ENCODE measurements at places on chromosomes 7 and 10.

GRCh38 chr7:52095861-52096260, 779.3 kb upstream of the COBL start:
- DNase-seq, result no peak

GRCh38 chr10:6603142-6604125, 23.4 kb upstream of the PRKCQ start:
- DNase-seq, result no peak

- peak; percentile 5 for DNase-seq
These were observed 40.7 kb upstream of the SDK1 start for GRCh38 chr7:3260401-3260715.

- no peak for DNase-seq
These were observed 68.6 kb downstream of the ZMIZ1 start for GRCh38 chr10:79137300-79137756.

DNA sequence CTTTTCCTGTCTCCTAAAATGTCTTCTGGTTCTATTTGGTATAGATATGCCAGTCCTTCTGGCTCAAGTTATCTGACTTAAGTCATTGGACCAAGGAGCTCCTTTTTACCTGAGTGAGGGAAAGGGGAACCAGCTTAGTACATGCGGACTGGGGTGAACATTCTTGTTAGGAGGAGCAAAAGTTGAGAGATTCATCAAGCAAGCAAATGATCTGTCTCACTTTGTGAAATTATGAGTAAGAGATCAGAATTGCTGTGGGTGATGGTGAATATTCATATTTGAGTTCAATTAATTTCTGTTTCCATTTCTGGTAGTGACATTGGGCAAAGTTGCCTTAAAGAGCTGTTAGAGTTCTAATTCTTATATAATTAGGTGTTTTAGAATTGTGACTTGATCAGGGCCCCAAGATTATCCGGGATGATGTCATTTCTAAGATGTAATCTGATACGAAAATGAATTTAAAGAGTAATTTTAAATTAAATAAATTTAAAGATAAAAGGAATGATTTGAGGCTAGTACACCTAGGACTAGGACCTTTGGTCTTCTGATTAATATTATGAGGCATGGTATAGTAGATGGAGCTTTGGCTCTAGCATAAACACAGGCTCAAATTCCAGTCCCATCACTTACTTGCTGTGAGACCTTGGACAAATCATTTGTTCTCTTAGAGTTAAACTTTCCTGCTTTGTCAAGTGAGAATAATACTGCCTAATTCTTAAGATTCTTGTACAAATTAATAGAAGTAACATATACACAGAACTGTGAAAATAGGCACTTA, 60.4 kb upstream of the STRIP2 start:
- no peak for DNase-seq

DNA sequence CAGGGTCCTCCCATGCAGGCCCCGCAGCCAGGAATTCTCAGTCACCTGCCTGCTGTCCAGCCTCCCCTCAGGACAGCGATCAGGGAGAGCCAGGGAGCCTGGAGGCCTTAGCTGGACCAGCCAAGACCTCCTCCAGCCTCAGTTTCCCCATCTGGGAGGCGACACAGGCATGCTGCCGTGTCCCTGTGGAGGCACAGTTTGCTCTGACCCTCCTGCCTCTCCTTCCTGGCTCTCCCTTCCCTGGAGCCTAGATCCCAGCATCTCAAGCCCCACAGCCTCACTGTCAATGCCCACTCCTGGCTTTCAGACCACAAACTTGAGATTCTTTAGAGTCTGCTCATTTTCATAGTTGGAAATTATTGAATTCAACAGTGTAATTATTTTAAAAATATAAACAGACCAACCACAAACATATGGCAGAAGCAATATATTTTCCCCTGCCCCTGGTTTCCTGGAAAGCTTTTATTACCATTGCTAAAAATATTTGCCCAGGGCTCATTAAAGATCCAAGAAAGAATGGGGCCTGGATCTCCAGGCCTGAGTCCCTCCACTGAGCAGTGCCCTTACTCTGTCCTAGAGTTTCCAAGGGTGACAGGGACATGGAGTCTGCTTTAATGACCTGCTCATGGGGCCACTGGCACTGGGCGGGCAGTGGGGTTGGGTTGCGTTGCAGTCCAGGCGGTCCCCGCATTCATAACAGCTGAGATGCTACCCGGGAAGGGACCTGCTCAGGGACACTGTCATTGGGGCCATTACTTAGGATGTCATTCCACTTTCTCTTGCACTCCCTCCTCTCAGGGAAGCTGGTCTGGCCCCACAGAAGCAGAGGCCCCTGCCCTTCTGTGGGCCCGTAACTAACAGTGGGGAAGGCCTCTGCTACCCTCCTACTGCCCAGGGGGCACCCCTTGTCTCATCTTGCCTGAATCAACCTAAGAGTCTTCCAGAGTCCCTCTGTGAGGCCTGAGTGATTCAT, 81.6 kb upstream of the CHST15 start:
- DNase-seq, result no peak

DNA sequence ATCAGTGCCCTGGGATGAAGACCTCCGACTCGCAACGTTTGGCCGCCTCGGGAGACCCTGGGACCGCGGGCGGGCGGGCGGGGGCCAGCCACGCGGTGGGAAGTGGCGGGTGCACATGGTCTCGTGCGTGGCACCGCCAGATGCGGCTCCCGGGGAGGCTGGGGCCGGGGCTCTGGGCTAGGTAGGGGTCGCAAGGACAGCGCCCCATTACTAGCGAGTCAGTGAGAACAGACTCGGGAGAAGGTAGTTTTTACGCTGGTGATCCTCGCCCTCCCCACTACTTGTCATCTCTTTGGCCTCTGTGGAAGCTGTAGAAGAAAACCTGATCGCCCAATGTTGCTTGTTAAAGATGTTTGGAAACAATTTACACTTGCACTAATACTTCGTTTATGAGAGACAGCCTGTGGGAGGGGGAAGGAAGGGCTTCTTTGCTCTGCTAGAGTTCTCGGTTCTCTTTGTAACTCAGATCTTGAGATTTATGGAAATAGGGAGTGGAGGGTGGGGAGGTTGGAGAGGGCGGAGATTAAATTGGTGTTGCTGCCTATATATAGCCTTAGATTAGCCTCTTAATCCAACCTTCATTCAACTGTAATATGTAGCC, 591 bp downstream of the BZW2 start:
- no peak for DNase-seq

DNA sequence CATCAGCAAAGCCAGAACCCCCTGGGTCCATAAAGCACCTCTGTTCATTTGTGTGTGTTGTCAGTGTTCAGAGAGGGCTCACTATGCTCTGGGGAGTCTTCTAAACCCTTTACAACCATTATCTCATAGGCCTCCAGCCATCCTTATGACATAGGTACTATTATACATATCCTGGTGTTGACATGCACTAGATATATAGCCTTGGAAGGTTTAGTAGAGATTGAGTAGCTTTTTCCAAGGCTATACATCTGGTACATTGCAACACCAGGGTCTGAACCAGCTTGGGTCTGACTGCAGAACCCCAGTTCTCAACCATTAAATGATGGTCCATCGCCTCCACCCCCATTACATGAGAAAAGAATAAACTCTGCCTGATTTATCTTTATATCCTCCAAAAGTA, 253.6 kb upstream of the MKLN1 start:
- DNase-seq, result no peak

DNA sequence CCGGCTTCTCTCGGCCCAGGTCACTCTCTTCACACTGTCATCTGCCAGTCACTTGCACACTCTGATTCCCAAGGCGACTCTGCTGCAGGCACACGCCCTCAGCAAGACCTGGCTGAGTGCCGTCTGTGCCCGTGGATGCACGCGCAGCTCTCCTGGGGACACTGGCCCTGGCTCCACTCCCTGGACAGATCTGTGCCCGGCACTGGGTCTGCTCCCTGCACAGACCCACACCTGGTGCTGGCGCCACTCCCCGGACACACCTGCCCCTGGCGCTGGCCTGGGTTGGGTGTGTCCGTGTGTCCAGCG, 133.2 kb downstream of the DNAJB6 start:
- no peak for DNase-seq

DNA sequence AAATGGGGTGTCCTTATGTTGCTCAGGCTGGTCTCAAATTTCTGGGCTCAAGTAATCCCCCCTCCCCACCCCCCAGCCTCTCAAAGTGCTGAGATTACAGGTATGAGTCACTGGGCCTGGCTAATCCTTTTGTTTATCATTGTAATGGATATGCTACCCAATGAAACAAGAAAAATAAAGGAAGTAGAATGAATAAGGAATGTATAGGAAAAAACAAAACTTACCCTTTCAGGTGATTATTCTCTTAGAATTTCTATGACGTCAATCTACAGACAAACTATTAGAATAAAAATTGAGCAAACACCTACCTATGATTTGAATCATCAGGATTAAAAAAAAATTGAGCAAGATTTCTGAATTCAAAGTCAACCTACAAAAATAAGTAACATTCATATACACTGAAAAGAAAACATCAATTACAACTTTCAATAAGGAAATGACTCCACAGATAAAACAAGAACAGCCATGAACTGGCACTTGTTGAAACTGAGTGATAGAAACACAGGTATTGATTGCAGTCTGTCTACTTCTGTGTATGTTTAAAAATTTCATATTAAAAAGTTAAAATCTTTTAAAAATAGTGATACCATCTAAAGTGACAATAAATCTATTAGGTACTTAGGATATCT, 12.2 kb downstream of the ADAM12 start:
- no peak for DNase-seq

GRCh38 chr7:128726059-128726736, 13.0 kb upstream of the CALU start:
- no peak for DNase-seq

DNA sequence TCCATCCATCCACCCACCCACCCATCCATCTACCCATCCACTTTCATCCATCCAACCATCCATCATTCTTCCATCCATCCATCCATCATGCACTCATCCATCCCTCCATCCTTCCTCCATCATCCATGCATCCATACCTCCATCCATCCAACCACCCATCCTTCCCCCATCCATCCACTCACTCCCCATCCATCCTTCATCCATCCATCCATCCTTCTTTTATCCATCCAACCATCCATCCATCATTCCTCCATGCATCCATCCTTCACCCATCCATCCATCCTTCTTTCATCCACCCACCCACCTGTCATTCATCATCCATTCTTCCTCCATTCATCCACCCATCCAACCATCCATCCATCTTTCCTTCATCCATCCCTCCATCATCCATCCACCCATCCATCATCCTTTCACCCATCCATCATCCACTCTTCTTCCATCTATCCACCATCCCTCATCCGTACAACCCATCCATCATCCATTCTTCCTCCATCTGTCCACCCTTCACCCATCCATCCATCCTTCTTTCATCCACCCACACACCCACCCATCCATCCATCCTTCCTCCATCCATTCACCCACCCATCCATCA, 428.2 kb downstream of the DNAJB6 start:
- DNase-seq, result no peak

DNA sequence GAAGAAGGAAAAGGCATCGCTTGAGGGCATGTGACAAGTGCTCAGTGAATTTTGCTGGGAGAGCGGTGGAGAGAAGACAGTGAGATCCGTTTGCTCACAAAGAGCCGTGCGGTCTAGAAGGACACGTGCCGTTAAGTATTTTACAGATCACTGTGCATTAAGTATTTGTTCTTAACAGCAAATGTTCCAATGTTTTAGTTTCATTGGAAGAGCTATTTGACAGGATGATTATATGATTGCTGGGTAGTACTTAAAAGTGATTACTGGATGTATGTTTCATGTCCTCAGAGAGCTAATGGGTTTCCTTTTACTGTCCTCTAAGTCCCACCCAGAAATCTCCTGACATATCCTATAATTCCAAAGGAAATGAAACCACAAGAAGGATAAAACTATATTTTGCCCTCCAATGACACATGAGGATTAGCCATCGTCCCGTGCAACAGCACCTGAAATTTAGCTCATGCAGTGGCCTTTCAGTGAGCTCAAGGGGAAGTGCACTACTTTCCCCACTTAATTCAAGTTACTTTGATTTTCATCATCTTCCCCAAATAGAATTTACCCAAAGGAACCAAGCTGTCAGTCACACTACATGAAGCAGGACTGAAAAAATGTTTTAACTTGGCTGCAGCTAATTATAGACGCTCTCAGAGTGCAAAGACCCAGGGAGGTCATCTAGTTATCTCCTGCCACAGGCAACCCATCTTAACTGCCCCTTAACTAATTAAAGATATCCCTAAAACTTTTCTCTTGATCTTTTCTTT, 80.3 kb downstream of the KLF6 start:
- no peak for DNase-seq

DNA sequence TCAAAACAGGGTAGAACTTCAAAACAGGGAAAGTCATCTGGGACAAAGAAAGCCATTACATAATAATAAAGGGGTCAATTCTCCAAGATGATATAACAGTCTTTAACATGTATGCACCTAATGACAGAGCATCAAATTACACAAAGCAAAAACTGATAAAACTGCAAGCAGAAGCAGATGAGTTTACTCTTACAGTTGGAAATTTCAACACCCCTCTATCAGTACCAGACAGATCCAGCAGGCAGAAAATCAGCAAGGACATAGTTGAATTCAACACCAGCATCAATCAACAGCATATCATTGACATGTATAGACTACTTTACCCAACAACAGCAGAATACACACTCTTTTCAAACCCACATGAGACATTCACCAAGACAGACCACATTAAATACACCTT, 233.0 kb upstream of the NEBL start:
- no peak for DNase-seq

DNA sequence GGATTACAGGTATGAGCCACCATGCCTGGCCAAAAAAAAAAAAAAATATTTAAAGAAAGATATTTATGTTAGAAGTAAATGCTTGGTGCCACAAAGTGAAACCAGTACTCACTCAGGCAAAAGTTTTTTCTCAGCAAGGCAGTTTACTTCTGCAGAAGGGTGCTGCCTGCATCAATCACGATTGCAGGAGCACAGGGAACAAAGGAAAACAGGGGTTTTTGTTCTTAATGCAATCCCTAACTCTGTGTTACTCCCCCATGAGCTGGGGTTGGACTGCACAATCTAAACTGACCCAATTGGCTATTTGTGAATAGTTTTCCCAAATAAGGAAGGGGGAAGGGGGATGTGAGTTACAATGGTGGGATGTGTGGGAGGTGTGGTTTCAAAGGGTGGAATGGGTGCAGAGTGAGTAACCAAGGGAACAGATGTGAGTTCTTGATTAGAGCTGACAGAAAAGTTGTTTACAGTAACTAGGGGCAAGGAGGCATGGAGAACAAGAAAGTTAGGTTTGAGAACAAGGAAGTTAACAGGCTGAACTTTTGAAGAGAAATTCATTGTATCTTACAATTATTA, 255.4 kb downstream of the TYW1 start:
- DNase-seq, result no peak

DNA sequence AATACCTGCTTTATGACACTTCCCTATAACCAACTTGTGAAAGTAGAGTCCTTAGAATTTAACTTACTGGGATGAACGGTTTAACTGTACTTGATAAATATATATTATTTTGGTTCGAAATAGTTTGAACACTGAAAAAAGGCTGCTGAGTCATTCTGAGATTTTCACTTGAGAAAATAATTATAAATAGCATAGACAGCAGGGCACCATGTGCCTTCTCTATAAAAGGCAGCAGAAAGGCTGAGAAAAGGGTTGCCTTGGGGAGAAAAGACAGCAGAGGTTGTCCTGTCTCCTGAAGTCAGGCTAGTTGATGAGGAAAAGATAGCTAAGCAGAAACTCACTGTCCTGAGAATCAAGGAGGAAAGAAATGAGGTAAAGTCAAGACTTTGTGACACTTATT, 92.4 kb downstream of the CTTNBP2 start:
- DNase-seq, result no peak

GRCh38 chr10:96971324-96971723, 139.2 kb downstream of the LCOR start:
- no peak for DNase-seq

GRCh38 chr7:112063974-112064373, 142.2 kb downstream of the DOCK4 start:
- no peak for DNase-seq
